Activated CD4-positive, alpha-beta T cell treated with anti-CD3 and anti-CD28 coated beads for 36 hours (primary cell): ENCODE measurements at places on chromosomes 1 and 21. TPM values are rescaled to one million over a fixed set of nuclear protein-coding genes. Genes with fewer than 3 reads are reported as not detected.

- H3K27me3 ChIP-seq: no peaks in the 10 kb centered on the region
- DNase-seq: no peak
- peaks cover 32% of the 10 kb centered on the region for H3K4me1 ChIP-seq
- peaks cover 3% of the 10 kb centered on the region for H3K36me3 ChIP-seq
Measured at GRCh38 chr21:45620201-45620923, 23.2 kb upstream of the PCBP3 start.

GRCh38 chr1:6330410-6330911, 63.1 kb downstream of the ACOT7 start:
- no peak overlapping the region for H3K4me3 ChIP-seq
- DNase-seq: no peak
- H3K27ac ChIP-seq: no peak overlapping the region
- H3K36me3 ChIP-seq: peaks cover 8% of the 10 kb centered on the region
- H3K4me1 ChIP-seq: no peaks in the 10 kb centered on the region

- no peaks in the 10 kb centered on the region for H3K36me3 ChIP-seq
- no peak overlapping the region for H3K27ac ChIP-seq
- no peak overlapping the region for H3K4me3 ChIP-seq
- peaks cover 63% of the 10 kb centered on the region for H3K4me1 ChIP-seq
Measured at GRCh38 chr1:116322752-116323405, 50.2 kb upstream of the ATP1A1 start.

DNA sequence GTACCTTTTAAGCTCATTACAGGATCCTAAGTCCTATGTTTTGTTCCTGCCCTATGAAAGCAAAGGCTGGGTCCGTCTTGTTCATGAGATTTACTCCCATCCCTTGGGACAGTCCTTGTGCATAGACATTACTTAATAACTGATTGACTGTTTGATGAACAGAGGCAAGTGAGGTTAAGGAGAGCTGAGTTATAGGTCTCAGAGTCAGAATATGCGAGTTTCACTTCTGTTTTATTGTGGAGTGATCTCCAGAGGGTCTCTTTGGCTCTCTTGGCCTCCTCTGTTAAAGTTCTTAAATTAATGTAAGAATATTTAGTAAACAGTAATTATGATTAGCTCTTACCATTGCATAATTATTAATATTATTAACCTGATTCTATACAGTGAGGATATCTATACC, 52.6 kb downstream of the BRINP2 start:
- no peak overlapping the region for H3K4me3 ChIP-seq
- no peaks in the 10 kb centered on the region for H3K27me3 ChIP-seq
- H3K36me3 ChIP-seq: no peaks in the 10 kb centered on the region
- no peak for DNase-seq
- no peaks in the 10 kb centered on the region for H3K4me1 ChIP-seq
- H3K27ac ChIP-seq: no peak overlapping the region

DNA sequence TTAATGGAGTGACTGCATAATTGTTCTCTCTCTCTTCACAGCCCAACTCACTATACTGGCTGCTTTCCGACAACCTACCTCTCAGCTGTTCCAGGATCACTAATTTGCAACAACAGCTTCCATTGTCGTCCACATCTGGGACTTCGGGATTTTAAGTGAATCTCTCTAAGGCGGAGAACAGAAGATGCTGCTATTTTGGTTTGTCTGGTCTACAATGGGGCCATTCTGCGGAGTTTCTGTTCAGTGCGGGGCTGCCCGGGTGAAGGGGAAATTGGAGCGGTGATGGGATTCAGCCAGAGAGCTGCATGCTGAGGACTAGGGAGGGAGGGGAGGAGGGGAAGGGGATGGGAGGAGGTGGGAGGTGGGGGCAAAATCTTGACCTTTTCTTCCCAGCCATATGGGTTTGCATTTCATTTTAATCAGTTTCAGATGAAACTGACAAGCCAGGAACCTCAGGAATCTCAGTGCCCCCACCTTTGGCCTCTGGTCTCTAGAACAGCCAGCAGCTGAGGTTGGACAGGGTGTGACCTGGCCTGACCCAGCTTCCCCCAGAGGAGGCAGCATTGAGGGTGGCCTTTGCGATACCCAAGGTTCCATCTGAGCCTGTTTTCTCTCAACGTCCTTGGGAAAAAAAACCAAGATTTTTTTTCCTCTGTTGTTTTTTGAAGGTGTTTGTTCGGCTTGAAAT, 6.9 kb upstream of the SRP9 start:
- no peaks in the 10 kb centered on the region for H3K36me3 ChIP-seq
- H3K27me3 ChIP-seq: no peaks in the 10 kb centered on the region
- DNase-seq: no peak
- peaks cover 2% of the 10 kb centered on the region for H3K4me1 ChIP-seq
- no peak overlapping the region for H3K27ac ChIP-seq
- H3K4me3 ChIP-seq: no peak overlapping the region

DNA sequence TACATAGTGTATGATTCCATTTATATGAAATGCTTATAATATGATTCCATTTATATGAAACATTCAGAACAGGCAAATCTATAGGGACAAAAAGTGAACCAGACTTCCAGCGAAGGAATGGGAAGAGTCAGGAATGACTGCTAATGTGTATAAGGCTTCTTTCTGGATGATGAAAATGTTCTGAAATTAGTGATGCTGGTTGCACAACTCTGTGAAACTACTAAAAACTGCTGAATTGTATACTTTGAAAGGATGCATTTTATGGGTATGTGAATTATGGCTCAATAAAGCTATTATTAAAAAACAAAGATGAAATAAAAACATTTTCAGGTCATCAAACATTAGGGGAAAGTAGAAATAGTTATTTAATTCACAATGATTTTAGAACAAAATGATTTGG, 14.1 kb upstream of the IL24 start:
- peaks cover 8% of the 10 kb centered on the region for H3K36me3 ChIP-seq
- DNase-seq: no peak
- peaks cover 4% of the 10 kb centered on the region for H3K27me3 ChIP-seq

- peaks cover 16% of the 10 kb centered on the region for H3K4me1 ChIP-seq
- peak; percentile 50 for DNase-seq
- H3K36me3 ChIP-seq: no peaks in the 10 kb centered on the region
- no peak overlapping the region for H3K4me3 ChIP-seq
- peaks cover 18% of the 10 kb centered on the region for H3K27me3 ChIP-seq
Measured at GRCh38 chr1:6743189-6744101, 41.8 kb upstream of the CAMTA1 start.

DNA sequence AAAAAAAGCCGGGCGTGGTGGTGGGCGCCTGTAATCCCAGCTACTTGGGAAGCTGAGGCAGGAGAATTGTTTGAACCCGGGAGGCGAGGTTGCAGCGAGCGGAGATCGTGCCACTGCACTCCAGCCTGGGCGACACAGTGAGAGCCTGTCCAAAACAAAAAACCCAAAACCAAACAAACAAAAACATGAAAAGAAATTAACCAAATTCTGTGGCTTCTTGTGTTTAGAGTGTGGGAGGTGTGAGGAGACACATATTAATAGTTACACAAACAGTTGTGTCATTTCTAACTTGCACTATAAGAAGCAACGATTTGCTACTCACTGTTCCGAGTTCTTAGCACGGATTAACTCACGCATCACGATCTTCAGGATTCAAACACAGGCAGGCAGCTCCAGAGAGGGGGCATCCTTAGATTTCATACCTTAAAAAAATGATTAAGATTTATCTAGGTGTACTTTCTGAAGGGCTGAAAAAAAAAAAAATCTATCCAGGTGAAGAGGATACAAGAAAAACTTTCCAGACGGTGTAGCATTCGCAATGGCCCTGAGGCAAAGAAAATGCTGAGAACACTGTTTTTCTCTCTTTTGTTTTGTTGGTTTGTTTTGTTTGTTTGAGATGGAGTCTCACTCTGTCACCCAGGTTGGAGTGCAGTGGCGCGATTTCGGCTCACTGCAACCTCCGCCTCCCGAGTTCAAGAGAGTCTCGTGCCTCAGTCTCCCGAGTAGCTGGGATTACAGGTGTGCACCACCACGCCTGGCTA, 713 bp upstream of the HMGCL start:
- H3K27me3 ChIP-seq: no peaks in the 10 kb centered on the region
- H3K36me3 ChIP-seq: no peaks in the 10 kb centered on the region
- peak overlapping the region; percentile 97 for H3K27ac ChIP-seq
- peaks cover 19% of the 10 kb centered on the region for H3K4me1 ChIP-seq
- DNase-seq: peak; percentile 13
- H3K4me3 ChIP-seq: peak overlapping the region; percentile 97

DNA sequence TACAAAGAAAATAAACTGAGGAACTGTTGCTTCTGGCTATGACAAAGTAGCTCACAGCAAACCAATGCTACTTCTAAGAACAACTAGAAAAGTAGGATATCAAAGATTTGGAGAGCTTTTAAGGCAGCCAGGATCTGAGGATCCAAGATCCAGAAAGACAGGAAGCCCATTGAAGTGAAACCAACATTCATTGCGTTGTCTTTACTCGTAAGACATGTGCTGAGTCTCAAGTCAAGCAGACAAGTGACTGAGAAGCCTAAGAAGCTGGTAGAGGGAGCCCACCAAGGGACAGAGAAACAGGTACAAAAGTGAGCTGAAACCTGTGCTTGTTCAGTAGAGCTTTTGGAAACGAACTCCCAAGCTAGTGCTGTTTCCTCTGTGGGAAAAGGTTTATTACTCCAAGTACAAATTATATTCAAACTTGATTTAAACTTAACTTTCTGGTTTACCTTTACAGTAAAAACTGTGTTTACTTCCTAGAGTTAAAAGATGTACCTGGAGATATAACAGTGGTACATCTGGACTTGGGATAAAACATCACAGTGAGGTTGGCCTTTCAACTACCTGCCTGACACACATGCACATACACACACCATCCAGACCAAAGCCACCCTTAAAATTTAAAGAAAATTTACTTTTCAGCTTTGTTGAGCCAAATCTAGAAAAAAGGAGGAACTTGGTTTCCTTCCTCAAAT, 41.2 kb downstream of the NME7 start:
- no peak for DNase-seq
- no peak overlapping the region for H3K27ac ChIP-seq
- peaks cover 24% of the 10 kb centered on the region for H3K4me1 ChIP-seq

- H3K4me3 ChIP-seq: no peak overlapping the region
- peaks cover 25% of the 10 kb centered on the region for H3K4me1 ChIP-seq
- no peaks in the 10 kb centered on the region for H3K27me3 ChIP-seq
Measured at GRCh38 chr21:41358193-41359166, 3.3 kb upstream of the MX2 start.

DNA sequence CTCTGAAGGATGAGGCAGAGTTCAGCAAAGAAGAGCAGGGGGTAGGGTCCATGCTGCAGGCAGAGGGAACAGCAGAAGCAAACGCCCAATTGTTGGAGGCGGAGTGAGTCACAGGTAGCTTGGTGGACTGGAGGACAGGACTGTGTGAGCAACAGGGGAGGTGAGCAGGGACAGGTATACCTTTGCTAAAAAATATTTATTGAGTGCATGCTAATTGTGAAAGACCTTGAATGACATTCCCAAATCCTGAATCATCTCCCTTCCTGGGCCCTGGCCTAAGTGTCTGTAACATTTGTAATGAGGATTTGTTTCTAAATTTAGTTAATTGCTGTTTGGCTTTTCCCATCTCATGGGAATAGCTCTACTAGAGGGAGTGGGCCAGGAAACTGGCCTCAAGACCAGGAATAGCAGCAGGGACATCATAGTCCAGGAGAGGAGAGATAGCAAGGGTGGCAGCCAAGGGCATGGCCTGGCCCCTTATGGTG, 123.7 kb downstream of the FOXD2 start:
- H3K4me1 ChIP-seq: no peaks in the 10 kb centered on the region
- no peaks in the 10 kb centered on the region for H3K36me3 ChIP-seq
- H3K4me3 ChIP-seq: no peak overlapping the region
- DNase-seq: no peak

DNA sequence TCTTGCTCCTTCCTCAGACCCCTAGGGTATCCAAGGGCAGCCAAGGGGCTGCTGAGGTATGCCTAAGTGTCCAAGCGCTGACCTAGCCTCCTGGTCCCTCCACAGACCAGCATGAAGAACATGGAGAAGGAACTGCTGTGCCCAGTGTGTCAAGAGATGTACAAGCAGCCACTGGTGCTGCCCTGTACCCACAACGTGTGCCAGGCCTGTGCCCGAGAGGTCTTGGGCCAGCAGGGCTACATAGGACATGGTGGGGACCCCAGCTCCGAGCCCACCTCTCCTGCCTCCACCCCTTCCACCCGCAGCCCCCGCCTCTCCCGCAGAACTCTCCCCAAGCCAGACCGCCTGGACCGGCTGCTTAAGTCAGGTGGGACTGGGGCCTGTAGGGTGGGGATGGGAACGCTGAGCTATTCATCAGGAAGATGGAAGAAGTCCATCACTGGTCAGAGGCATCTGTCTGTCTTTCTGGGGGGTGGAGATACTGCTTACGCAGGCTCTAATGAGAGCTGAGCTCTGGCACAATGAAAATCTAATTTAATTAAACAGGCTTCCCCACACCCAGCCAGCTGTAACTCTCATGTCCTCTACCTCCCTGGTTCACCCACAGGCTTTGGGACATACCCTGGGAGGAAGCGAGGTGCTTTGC, 1.8 kb downstream of the TRIM46 start:
- peaks cover 49% of the 10 kb centered on the region for H3K4me1 ChIP-seq
- H3K27me3 ChIP-seq: no peaks in the 10 kb centered on the region
- DNase-seq: no peak
- H3K4me3 ChIP-seq: peak overlapping the region; percentile 98

- H3K36me3 ChIP-seq: no peaks in the 10 kb centered on the region
- H3K27me3 ChIP-seq: no peaks in the 10 kb centered on the region
- H3K4me1 ChIP-seq: no peaks in the 10 kb centered on the region
- H3K4me3 ChIP-seq: no peak overlapping the region
Measured at GRCh38 chr1:65963156-65963888, 170.6 kb downstream of the PDE4B start.

DNA sequence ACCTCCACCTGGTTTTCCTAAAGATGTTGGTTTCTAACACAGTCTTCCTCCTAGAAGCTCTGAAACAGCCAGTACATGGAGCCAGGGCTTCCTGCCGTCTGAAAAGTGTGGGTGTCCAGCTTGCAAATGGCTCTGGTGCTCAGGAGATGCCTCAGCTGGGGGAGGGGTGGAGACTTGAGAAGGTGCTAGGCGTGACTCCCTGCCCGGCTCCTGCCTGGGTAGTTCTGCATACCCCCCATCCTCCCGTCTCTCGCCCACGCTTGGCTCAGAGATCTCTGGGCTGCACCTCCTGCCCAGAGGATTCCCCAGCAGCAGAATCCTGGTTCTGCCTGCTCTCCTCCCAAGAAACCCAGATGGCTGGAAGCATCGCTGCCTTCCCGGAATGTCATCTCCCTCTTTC, 16.9 kb downstream of the STUM start:
- H3K27me3 ChIP-seq: peaks cover 2% of the 10 kb centered on the region
- no peak overlapping the region for H3K27ac ChIP-seq
- no peaks in the 10 kb centered on the region for H3K4me1 ChIP-seq
- no peak for DNase-seq
- H3K4me3 ChIP-seq: no peak overlapping the region

- peaks cover 5% of the 10 kb centered on the region for H3K27me3 ChIP-seq
- H3K4me1 ChIP-seq: no peaks in the 10 kb centered on the region
- DNase-seq: no peak
- no peaks in the 10 kb centered on the region for H3K36me3 ChIP-seq
- no peak overlapping the region for H3K27ac ChIP-seq
Measured at GRCh38 chr1:71019233-71019969, 28.2 kb downstream of the PTGER3 start.

- H3K4me3 ChIP-seq: no peak overlapping the region
- peak overlapping the region; percentile 72 for H3K27ac ChIP-seq
- peak; percentile 59 for DNase-seq
- peaks cover 31% of the 10 kb centered on the region for H3K4me1 ChIP-seq
- H3K27me3 ChIP-seq: no peaks in the 10 kb centered on the region
Measured at GRCh38 chr1:46673749-46674182, 2.1 kb downstream of the TEX38 start.

The EDN2 gene
- not detected for total RNA-seq

The CNTN2 gene
- total RNA-seq: not detected

The OR6Y1 gene
- not detected for total RNA-seq

The RUNX3 gene
- total RNA-seq: 156 TPM

The HCRTR1 gene
- total RNA-seq: not detected

The WDR64 gene
- total RNA-seq: not detected

The WNT9A gene
- 0.04 TPM for total RNA-seq

The UTP25 gene
- total RNA-seq: 10.4 TPM

The TAS1R1 gene
- total RNA-seq: not detected

The INAVA gene
- not detected for total RNA-seq

The SPRR5 gene
- total RNA-seq: not detected

The AZIN2 gene
- 2.1 TPM for total RNA-seq
